ENCODE measurements at places on chromosomes 2 and 18. TPM values are rescaled to one million over a fixed set of nuclear protein-coding genes. Genes with fewer than 3 reads are reported as not detected.

Gene IL36RN
- not detected for total RNA-seq

Gene OBSL1
- total RNA-seq: 118 TPM

Gene UGT1A6
- total RNA-seq: 0.58 TPM

Gene MOCOS
- 2.1 TPM for total RNA-seq

Gene GATA6
- total RNA-seq: 9.6 TPM

DNA sequence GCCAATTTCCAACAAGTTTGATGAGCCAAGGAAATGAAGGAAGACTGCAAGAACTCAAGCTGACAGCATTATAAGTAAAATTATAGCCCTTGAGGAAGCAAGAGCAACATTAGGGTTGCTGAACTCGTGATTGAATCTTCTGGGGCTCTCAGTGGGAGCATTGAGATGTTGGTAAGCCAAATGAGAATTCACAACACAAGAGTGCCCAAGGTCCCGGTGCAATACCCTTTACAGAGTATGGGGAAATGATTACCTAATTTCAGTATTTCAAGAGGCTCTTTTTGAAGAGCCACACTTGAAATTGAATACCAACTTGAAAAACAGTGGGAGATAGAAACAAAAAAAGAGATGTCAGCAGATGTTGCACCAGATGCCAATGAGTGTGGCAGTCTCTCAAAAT, 554.5 kb downstream of the STK39 start:
- ATAC-seq: no peak

- ATAC-seq: no peak
These were observed 3.6 kb upstream of the RNF144A start for GRCh38 chr2:6913415-6914157.

GRCh38 chr2:179460181-179460929, 195.7 kb upstream of the SESTD1 start:
- peak; percentile 51 for ATAC-seq

DNA sequence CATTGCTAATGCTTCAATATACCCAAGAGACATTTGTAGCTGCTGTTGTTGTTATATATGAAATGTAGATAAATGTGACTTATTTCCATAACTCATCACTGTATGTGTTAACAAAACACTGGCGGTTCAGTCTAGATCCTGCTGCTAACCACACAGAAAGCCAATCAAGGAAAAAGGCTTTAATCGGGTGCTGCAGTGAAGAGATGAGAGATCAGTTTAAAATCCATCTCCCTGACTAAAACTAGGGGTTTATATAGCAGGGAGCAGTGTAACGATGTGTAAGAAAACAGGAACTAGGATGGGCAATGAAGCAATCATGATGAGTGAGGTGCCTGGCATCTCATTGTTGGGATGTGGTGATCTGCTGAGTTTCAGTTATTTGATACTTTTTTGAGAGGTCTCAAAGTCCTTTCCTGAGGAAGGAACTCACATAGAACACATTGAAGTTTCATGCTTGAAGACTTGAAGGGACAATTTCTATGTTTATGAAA, 677.7 kb upstream of the CDH7 start:
- no peak for ATAC-seq
